ENCODE measurements at places on chromosomes 13 and 19.

DNA sequence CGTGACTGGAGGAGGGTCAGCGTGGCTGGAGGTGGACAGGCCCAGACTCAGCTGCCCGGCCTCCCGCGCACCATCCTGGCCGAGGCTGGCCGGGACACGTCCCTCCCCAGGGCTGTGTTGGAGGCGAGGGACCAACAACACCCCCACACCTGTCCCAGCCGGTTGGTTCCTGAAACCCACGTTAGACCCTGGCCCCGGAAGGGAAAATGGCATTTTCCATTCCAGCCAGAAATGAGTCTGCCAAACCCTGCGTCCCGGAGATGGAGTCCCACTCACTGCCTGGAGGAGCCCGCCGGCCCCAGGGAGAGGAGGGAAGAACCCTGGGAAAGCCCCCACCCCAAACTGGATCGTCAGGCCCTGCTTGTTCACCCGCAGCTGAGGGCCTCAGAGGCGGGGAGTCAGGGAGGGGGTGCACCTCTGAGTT lies 4.8 kb upstream of the WDR18 start:
- DNase-seq = peak; percentile 26

GRCh38 chr19:50326101-50326664 lies 3.0 kb downstream of the KCNC3 start:
- DNase-seq = no peak

GRCh38 chr13:24218977-24219376 lies 58.5 kb downstream of the SPATA13 start:
- DNase-seq = no peak

DNA sequence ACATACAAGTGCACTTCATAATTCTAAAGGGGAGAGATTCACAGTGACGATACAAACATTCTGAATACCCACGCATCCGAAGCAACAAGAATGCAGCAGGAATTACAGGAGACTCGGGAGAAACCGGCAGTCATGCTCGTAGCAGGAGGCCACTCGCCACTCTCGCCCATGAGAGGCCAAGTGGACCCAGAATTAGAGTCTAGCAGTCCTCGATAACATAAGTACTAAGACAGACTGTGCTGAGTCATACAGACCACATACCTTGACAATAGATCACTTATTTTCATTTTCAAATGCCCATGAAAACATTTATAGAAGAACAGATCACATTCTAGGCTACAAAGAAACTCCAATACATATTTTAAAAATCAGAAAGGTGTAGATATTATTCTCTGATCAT lies 299.1 kb upstream of the TSHZ3 start:
- DNase-seq = peak; percentile 32

- no peak for DNase-seq
Observed at GRCh38 chr19:45528744-45529419, 21.6 kb downstream of the VASP start.

GRCh38 chr19:16361926-16362325 lies 37.3 kb downstream of the KLF2 start:
- DNase-seq = no peak

DNA sequence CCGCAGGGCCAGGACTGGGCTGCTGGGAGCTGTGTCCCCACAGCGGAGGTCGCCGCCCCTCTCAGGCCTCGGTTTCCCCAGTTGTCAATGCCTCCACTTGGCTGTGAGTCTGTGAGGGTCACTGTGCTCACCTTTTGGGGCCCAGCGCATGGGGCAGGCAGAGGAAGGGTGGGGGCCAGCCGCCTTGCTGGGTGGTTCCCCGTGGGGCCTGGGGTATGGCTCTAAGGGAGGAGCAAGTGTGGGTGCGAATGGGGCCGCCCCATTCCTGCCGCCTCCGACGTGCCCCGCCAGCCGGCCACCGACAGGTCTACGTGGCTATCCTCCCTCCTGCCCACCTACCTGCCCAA lies 800 bp upstream of the FGF22 start:
- no peak for DNase-seq

GRCh38 chr13:49124693-49125304 lies 95.3 kb upstream of the MLNR start:
- DNase-seq = no peak

- no peak for DNase-seq
Observed at GRCh38 chr13:103528437-103528836, 462.2 kb upstream of the SLC10A2 start.

GRCh38 chr19:35671818-35672217 lies 5.5 kb downstream of the UPK1A start:
- no peak for DNase-seq

- peak; percentile 40 for DNase-seq
Observed at GRCh38 chr13:112783135-112783977, 93.5 kb downstream of the ATP11A start.

- no peak for DNase-seq
Observed at GRCh38 chr13:61202042-61202441, 213.6 kb downstream of the PCDH20 start.

- DNase-seq = peak; percentile 6
Observed at GRCh38 chr13:112066624-112067004, 335 bp upstream of the SOX1 start.

GRCh38 chr19:50513746-50514345 lies at the start of gene ASPDH:
Gene ASPDH (minus strand): TSS chr19:50513913. CDS start chr19:50513823, 90 bp downstream.
- DNase-seq = no peak

DNA sequence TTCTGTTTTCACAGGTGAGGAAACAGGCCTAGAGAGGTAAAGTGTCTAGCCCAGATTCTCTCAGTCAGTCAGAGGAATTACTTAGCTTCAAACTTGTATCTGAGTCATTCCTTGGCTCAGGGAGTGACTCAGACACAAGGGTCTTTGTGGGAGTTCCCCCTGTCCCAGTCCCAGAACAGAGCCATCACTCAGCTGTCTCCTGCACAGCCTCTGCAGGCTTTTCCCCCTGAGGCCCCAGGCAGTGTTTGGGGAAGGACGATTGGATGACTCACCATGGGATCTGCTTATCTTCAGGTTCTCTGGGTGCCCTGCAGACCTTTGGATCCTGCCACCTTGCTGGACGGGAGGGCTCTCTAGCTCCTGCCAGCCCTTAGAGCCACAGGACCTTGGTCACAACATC lies 13.2 kb downstream of the ZNF793 start:
- peak; percentile 18 for DNase-seq

DNA sequence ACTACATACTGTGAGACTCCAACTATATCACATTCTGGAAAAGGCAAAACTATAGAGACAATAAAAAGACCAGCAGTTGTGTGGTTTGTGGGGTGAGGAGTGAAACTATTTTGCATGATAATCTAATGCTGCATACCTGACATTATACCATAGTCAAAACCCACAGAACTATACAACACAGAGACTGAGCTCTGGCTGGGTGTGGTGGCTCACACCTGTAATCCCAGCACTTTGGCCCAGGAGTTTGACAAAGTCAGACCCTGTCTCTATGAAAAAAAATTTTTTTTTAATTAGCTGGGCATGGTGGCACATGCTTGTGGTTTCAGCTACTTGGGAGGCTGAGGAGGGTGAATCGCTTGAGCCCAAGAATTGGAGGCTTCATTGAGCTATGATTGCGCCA lies 11.9 kb downstream of the ZNF541 start:
- DNase-seq = no peak

DNA sequence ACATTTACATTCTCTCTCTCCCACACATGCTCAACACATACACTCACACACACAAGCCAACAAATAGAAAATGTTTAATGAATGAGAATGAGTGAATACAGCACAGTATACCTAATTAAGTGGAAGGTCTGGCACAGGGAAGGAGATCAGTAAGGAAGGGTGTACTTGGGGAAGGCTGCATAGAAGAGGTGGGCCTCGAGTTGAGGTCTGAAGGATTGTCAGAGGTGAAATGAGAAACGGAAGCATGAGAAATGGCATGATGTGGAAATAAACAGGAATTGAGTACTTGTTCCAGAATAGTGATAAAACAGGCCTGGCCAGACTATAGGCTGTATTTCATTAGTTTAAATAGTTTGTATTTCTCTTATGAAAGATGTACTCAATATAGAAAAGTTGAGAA lies 136.2 kb downstream of the FLT1 start:
- no peak for DNase-seq
